Left lung (tissue), 14 donors: ENCODE measurements at places on chromosomes 3 and 15. TPM values are rescaled to one million over a fixed set of nuclear protein-coding genes. Genes with fewer than 3 reads are reported as not detected.

Gene RTP3
- not detected for total RNA-seq

Gene GALNT15
- total RNA-seq, result 2.2 TPM

Gene MAGI1
- 31.6 TPM for total RNA-seq

Gene PLSCR2
- 1.2 TPM for total RNA-seq

Gene CHST2
- 6.1 TPM for total RNA-seq

Gene OR5K2
- not detected for total RNA-seq

Gene MAGEL2
- total RNA-seq, result 0.60 TPM

DNA sequence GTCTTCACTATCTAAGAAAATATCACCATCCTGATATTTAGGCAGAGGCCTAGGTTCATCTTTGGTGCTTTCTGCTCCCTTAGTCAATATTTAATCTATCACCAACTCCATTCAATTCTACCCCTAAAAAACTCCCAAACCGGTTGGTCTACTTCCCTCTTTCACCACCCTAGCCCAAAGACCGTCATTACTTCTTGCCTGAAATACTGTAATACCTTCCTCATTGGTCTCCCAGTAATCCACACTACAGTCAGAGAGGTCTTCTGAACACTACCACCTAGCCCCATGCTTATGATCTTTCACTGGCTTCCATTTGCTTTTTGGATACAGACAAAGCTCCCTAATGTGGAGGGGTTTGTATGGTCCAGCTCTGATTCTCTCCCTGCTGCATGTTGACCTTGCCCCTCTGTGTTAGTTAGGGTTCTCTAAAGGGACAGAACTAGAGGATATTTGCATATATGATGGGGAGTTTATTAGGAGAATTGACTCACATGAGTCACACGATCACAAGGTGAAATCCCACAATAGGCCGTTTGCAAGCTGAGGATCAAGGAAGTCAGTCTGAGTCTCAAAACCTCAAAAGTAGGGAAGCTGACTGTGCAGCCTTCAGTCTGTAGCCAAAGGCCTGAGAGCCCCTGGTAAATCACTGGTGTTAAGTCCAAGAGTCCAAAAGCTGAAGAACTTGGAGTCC lies 36.4 kb upstream of the ATP2C1 start:
- H3K27ac ChIP-seq, result peak overlapping the region; percentile 43
- H3K27me3 ChIP-seq, result no peaks in the 10 kb centered on the region
- H3K36me3 ChIP-seq, result no peaks in the 10 kb centered on the region
- no peaks in the 10 kb centered on the region for H3K4me1 ChIP-seq
- no peak overlapping the region for H3K4me3 ChIP-seq
- DNase-seq, result no peak

GRCh38 chr3:36744763-36745162 lies 19.6 kb downstream of the DCLK3 start:
- H3K4me1 ChIP-seq, result no peaks in the 10 kb centered on the region
- H3K4me3 ChIP-seq, result no peak overlapping the region
- H3K27ac ChIP-seq, result no peak overlapping the region

DNA sequence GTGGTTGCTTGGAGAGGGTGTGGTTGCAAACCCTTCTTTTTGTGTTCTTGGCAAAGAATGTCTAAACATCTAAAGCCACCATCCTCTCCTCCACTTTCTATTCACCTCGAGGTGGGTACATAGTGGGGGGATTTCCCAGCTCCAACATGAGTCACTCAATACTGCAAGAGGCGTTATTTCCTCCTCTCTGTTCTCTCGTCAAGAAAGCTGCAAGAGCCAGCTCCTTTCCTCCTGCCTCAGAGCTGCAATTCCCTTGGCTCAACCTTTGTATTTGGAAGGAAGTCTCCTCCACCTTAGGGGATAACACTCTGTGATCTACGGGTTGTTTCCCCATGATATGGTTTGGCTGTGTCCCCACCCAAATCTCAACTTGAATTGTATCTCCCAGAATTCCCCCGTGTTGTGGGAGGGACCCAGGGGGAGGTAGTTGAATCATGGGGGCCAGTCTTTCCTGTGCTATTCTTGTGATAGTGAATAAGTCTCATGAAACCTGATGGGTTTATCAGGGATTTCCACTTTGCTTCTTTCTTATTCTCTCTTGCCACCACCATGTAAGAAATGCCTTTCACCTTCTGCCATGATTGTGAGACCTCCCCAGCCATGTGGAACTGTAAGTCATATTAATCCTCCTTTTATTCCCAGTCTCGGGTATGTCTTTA lies 138.4 kb downstream of the PLCL2 start:
- no peak overlapping the region for H3K27ac ChIP-seq
- H3K4me1 ChIP-seq, result no peaks in the 10 kb centered on the region
- DNase-seq, result no peak
- no peaks in the 10 kb centered on the region for H3K36me3 ChIP-seq
- no peaks in the 10 kb centered on the region for H3K27me3 ChIP-seq

DNA sequence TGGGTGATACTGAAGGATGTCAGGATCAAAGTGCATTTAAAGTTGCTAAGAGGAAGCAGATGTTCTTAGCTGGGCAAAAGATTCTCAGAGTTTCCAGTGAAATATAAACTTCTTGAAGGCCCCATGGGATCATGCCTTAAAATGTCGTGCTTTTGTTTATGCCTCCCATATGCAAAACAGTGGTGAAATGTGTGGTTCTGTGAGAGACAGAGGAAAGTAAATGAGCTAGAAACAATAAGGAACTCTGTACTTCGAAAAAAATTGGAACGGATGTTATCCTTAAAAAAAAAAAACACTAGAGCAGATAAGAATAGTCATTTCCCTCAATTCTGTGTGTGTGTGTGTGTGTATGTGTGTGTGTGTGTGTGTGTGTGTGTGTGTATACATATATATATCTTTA lies 497.0 kb upstream of the TBL1XR1 start:
- no peak overlapping the region for H3K4me3 ChIP-seq
- no peak overlapping the region for H3K27ac ChIP-seq
- H3K27me3 ChIP-seq, result no peaks in the 10 kb centered on the region
- no peaks in the 10 kb centered on the region for H3K36me3 ChIP-seq

DNA sequence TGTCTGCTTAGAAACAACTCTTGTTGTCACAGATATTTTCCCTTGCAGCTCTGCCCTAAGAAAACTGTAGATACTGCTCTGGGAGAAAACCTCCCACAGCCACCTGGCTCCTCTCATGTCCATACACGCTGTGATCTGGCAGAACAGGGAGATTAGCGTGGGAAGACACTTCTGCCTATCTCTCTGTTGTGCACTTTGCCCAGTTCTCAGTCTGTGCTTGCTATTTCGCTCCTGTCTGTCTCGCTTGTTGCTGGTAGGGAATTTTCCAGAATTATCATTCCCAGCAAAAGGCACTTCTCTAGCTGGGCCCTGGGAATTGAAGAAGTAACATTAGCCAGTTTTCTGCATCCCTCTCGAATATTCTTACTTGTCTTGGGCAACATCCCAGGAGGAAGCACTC lies 8.1 kb upstream of the GATM start:
- H3K27ac ChIP-seq, result no peak overlapping the region
- no peaks in the 10 kb centered on the region for H3K4me1 ChIP-seq
- H3K36me3 ChIP-seq, result no peaks in the 10 kb centered on the region
- H3K4me3 ChIP-seq, result no peak overlapping the region
- H3K27me3 ChIP-seq, result peaks cover 9% of the 10 kb centered on the region
- no peak for DNase-seq

- peak; percentile 45 for DNase-seq
- no peak overlapping the region for H3K27ac ChIP-seq
Observed at GRCh38 chr15:90300988-90301706, 35.7 kb downstream of the NGRN start.

DNA sequence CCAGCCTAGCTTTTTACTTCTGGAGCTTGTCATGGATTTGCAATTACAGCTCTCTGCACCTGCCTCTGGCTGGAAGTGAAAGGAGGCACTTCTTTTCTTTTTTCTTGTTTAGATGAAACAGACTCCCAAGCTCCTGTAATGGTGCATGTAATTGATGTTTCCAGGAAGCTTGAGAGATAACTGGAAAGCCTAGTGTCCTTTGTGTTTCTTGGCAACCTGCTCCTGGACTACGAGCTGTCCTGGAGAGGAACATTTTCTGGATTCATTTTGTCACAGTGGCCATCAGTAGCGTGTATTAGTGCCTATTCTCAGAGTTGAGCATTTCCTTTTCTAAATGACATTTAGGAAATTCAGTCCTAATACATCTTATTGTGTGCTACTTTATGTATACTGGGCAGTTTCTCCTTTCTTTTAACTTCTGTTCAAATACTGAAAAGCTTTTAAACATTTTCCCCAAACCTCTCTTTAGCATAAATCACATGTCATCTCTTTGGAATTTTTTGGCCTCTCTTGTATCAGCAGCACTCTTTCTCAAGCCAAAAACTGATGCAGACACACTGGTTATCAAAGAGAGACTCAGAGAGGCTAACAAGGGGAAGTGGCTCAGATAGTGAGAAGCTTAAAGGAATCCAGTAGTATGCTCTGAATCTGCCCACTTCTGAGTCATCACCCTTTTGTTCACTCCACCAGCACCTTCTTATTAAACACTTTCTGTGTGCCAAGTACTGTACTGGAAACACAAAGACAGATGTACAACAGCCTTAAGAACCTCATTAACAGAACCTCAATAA lies 62.6 kb upstream of the SLC2A2 start:
- no peak for DNase-seq
- no peak overlapping the region for H3K27ac ChIP-seq
- H3K27me3 ChIP-seq, result no peaks in the 10 kb centered on the region
- no peak overlapping the region for H3K4me3 ChIP-seq
- H3K4me1 ChIP-seq, result no peaks in the 10 kb centered on the region

DNA sequence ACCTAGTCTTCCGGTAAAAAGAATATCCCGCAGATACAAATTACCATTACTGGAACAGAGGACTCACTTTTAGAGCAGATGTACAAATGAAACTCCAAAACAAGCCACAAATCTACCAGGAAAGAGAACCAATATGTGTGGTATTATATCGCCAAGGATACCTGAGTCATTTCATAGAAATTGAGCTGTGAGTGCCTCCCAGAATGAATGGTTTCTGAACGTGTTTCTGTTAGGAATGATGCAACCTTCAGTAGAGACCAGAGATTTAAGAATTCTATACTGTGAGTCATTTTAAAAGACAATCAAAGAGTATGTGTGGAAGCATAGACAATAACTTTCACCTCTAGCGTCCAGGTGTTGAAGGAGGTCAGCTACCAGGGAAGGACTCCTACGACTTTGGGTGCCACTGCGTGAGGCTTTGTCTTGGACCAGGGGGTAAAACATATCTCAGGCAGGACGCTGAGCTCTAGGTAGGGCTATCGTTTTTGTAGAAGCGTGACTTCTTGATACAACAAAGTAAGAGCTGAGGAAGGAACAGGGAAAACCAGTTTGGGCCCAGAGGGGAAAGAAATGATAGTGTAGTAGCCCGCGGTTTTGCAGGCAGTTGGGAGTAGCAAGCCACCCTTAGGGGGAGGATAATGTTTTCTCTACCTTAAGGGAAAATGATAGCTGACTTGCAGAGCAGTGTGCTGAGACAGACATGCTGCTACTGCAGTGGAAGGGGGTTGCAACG lies 210.4 kb downstream of the TP63 start:
- no peaks in the 10 kb centered on the region for H3K27me3 ChIP-seq
- H3K27ac ChIP-seq, result no peak overlapping the region
- no peaks in the 10 kb centered on the region for H3K36me3 ChIP-seq

- no peak overlapping the region for H3K4me3 ChIP-seq
- peaks cover 15% of the 10 kb centered on the region for H3K4me1 ChIP-seq
- H3K36me3 ChIP-seq, result no peaks in the 10 kb centered on the region
- no peaks in the 10 kb centered on the region for H3K27me3 ChIP-seq
- H3K27ac ChIP-seq, result peak overlapping the region; percentile 54
- no peak for DNase-seq
Observed at GRCh38 chr3:23035927-23036640, 167.0 kb upstream of the UBE2E2 start.

- DNase-seq, result no peak
- H3K27me3 ChIP-seq, result no peaks in the 10 kb centered on the region
- no peaks in the 10 kb centered on the region for H3K4me1 ChIP-seq
Observed at GRCh38 chr15:99753066-99753465, 19.8 kb upstream of the LYSMD4 start.

- H3K27ac ChIP-seq, result no peak overlapping the region
- no peak for DNase-seq
Observed at GRCh38 chr3:150956376-150956775, 16.2 kb downstream of the CLRN1 start.

DNA sequence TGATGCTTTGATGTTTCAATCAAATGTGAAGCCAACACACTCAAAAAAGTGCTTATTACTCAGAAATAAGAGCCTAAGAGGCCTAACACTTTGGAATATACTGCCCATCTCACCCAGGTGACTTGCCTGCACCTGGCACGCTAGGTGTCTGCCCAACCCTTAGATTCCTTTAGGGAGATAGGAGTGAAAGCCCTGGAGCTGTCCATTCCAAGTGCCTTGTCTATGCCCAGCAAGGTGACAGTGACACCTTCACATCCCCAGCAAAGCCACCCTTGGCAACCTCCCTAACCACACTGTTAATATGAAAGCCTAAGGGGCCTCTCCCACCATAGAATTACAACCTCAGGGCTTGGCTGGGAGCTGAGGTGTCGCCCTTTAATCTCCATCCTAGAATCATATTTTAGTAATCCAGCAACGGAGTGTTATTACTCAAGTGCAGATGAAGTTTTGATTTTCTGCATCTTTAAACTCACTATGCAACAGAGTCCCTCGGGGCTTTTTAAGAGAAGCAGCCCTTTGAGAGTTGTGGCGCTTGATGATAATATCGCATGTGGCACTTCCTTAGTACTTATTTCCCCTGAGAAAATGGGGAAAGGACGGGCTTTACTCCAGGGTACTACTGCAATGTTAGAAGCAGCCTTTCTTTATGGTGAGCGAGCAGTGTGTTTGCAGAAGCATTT lies 24.8 kb downstream of the ATP10A start:
- no peaks in the 10 kb centered on the region for H3K4me1 ChIP-seq
- no peak overlapping the region for H3K27ac ChIP-seq
- DNase-seq, result no peak
- H3K36me3 ChIP-seq, result no peaks in the 10 kb centered on the region
- no peaks in the 10 kb centered on the region for H3K27me3 ChIP-seq

- no peak overlapping the region for H3K27ac ChIP-seq
- H3K36me3 ChIP-seq, result no peaks in the 10 kb centered on the region
- peak overlapping the region; percentile 77 for H3K4me3 ChIP-seq
- no peaks in the 10 kb centered on the region for H3K27me3 ChIP-seq
Observed at GRCh38 chr3:142597906-142598305, 1.7 kb downstream of the PLS1 start.

- H3K27me3 ChIP-seq, result no peaks in the 10 kb centered on the region
- H3K4me1 ChIP-seq, result no peaks in the 10 kb centered on the region
- no peak overlapping the region for H3K4me3 ChIP-seq
- H3K27ac ChIP-seq, result no peak overlapping the region
Observed at GRCh38 chr3:13584427-13584891, 35.5 kb downstream of the FBLN2 start.

DNA sequence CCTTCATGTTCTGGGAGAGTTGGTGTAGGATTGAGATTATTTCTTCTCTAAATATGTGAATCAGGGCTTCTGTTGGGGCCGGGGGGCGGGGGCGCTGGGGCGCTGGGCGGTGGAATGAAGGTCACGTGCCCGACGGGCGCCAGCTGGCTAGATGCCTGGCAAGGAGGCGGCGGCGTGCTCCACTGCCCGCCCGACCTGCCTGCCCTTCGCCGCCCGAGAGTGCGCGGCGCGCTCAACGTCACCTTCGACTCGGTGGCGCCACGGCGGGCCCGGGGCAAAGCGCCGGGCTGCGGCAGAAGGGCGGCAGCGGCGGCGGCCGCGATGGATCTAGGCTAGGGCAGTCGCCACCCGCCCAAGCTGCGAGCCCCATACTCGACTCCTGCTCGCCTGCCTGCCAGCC lies 47.0 kb upstream of the LHFPL4 start:
- H3K4me1 ChIP-seq, result peaks cover 5% of the 10 kb centered on the region
- H3K36me3 ChIP-seq, result no peaks in the 10 kb centered on the region
- peak overlapping the region; percentile 4 for H3K4me3 ChIP-seq
- H3K27ac ChIP-seq, result no peak overlapping the region
